ENCODE measurements at places on chromosomes 7 and 10. TPM values are rescaled to one million over a fixed set of nuclear protein-coding genes. Genes with fewer than 3 reads are reported as not detected.

Gene TFPI2
- not detected for total RNA-seq

Gene GIMAP8
- 7.9 TPM for total RNA-seq

Gene TRIM8
- total RNA-seq: 85.7 TPM

Gene CALD1
- total RNA-seq: 7.2 TPM

Gene FGFR2
- total RNA-seq: not detected

Gene MBL2
- total RNA-seq: not detected

DNA sequence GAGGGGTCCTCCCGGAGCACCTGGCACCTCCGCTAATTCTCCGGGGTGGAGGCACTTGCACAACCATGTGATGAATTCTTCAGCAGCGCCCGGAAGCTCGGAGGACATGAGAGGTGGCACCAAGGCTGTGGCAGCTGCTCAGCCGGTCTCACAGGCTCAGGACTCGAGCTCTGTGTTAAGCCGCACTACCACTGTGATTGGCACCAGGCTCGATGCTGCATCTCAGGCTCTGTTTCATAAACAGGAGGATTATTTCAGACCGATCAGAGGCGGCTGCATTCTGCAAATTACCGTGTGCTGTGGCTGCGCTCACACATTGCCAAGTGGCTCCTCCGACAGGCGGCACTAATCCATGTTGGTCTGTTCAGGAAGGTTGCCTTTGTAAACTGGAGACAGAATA lies 495.2 kb downstream of the DNAJB6 start:
- DNase-seq: no peak
- H3K4me3 ChIP-seq: no peak overlapping the region
- H3K4me1 ChIP-seq: peaks cover 8% of the 10 kb centered on the region

DNA sequence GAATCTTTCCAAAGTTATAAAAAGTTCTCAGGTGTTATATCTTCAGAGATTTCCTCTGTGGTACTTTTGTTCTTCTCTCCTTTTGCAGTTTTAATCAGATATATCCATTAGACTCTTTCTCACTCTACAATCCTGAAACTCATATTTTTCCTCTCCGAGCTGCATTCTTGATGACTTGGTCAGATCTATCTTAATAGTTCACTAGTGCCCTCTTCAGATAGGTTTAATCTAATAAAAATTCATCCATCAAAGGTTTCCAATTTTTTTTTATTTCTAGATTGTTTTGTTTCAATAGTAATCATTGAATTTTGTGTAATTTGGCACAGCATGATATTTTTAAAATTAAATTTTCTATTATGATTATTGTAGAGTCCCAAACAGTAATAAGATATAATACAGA lies 21.8 kb upstream of the DGKB start:
- H3K4me3 ChIP-seq: no peak overlapping the region
- H3K4me1 ChIP-seq: no peaks in the 10 kb centered on the region
- no peaks in the 10 kb centered on the region for H3K27me3 ChIP-seq
- no peak for DNase-seq
- H3K27ac ChIP-seq: no peak overlapping the region

DNA sequence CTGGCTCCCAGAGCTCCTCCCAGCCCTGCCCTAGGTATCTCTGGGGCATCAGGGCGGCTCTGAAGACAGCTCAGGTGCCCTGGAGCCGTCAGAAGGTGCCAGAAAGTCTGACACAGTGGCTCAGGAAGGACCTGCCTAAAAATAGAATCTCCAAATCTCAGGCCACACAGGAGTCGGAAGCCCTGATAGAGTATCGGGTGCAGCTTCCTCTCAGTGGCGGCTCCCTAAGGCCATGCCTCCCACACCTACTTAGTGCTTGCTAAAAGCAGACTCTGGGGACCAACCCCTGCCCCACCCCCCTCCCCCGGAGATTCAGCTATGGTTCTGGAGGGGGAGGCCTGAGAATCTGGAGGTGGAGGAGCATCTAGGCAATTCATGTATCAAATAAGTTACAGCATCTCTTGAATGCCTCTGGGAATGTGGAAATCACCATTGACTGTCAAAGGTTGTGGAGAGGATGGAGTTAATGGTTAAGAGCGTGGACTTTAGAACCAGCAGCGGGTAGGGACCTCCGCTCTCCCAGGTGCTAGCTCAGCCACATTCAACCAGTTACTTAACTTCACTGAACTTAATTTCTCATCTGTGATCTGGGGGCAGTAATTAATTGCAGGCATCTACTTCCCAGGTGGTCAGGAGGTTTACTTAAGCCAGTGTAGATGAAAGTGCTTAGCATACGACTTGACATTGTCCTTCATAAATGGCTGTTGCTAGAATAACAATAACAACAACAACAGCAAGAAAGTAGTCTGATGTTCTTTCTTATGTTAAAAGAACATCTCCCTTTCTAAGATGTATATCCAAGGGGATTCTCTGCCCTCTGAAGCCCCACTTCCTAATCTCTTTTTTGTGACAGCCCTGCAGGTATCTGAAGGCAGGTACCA lies 38.6 kb upstream of the MXI1 start:
- H3K4me3 ChIP-seq: peak overlapping the region; percentile 38
- H3K36me3 ChIP-seq: no peaks in the 10 kb centered on the region
- peaks cover 79% of the 10 kb centered on the region for H3K27me3 ChIP-seq
- no peak overlapping the region for H3K27ac ChIP-seq
- peaks cover 35% of the 10 kb centered on the region for H3K4me1 ChIP-seq

DNA sequence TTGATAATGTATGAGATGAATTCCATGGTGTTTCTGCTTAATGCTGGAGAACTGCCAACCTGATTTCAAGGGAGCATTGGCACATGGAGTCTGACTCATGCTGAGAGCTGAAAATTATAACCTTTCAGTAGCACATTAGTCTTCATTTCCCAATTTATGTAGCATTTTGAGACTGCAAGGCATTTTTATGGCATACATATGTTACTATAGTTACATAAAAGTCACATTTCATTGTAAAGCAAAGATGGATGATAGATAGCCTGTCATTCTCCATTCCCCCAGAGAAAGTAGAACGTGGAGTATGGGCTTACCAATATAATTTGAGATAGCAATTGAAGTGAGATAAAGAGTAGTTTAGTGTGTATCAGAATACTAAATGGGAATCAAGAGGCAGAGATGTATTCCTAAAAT lies 103.1 kb downstream of the SLC16A9 start:
- no peaks in the 10 kb centered on the region for H3K36me3 ChIP-seq
- peaks cover 4% of the 10 kb centered on the region for H3K27me3 ChIP-seq
- no peak for DNase-seq
- no peak overlapping the region for H3K4me3 ChIP-seq
- no peaks in the 10 kb centered on the region for H3K4me1 ChIP-seq

DNA sequence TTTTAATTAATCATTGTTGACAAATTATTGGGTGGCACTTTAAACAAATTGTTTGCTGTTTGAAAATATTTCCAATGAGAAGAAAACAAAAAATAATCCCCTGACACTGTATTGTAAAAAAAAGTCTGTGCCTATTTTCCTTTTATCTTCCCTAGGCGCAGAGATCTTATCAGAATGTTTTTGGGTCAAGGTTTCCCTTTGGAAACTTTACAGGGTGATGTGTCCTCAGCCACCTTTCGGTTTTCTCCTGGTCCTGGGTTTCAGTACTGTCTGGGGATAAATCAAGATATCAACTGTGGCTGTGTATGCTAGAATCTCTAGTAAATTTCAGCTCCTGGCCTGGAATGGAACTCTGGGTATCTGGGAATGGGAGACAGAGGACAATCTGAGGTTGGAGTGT lies 1.4 kb downstream of the ZNF107 start:
- H3K27ac ChIP-seq: no peak overlapping the region
- peaks cover 48% of the 10 kb centered on the region for H3K36me3 ChIP-seq
- peak overlapping the region; percentile 97 for H3K4me3 ChIP-seq
- peaks cover 17% of the 10 kb centered on the region for H3K4me1 ChIP-seq
- H3K27me3 ChIP-seq: no peaks in the 10 kb centered on the region
- DNase-seq: no peak

- no peak overlapping the region for H3K4me3 ChIP-seq
- H3K36me3 ChIP-seq: peaks cover 69% of the 10 kb centered on the region
- DNase-seq: no peak
- no peaks in the 10 kb centered on the region for H3K27me3 ChIP-seq
- H3K27ac ChIP-seq: peak overlapping the region; percentile 38
Observed at GRCh38 chr10:6231146-6231545, 28.4 kb downstream of the PFKFB3 start.

DNA sequence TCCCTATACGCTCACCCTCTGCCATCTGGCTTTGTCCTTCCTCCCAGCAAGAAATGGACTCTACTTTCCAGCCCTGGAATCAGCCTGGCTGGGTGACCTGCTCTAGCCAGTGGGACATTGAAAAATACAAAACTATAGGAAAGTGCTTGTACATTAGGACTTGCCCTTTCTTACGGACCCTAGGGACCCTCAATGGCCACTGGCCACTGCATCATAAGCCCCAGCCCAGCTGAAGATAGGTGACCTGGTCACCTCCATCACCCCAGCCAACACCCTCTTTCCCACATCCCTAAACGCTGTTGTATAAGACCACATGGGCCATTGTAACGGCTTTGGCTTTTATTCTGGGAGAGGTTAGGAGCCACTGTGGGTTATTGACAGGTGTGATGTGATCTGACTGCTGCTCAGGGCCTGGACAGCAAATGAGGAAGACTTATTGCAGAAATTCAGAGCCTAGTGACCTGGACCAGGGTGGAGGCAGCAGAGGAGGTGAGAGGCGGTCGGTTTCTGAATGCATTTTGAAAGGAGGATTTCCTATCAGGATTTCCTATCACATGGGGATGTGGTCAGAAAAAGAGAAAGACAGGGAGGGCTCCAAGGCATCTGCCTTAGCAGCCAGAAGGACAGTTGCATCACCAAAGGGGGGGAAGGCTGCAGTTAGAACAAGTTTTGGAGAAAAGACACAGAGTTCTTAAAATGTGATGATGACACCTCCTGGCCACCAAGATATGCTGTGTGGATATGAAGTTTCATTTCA lies 2.2 kb upstream of the LMBR1 start:
- H3K27me3 ChIP-seq: peaks cover under 1% of the 10 kb centered on the region
- H3K4me1 ChIP-seq: peaks cover 34% of the 10 kb centered on the region
- H3K4me3 ChIP-seq: peak overlapping the region; percentile 40
- DNase-seq: peak; percentile 67
- H3K36me3 ChIP-seq: peaks cover 2% of the 10 kb centered on the region

DNA sequence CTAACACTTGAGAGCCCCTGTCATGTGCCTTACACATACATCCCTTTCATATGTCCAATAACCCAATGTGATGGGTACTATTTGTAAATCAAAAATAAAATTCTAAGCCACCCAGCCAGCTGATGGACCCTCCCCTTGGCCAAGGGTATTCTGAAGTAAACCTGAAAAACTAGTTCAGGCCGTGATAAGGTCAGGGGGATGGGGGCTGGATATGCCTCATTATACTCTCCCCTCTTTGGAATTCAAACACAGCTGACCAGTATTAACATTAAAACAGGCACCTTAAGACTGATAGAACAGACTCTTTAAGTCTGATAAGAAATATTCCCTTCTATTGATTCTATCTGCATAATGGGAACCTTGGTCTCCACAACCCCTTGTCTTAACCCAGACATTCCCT lies 51.9 kb downstream of the SLC16A9 start:
- no peak overlapping the region for H3K27ac ChIP-seq
- no peaks in the 10 kb centered on the region for H3K36me3 ChIP-seq
- H3K27me3 ChIP-seq: peaks cover 4% of the 10 kb centered on the region
- H3K4me1 ChIP-seq: peaks cover 8% of the 10 kb centered on the region
- DNase-seq: no peak
- H3K4me3 ChIP-seq: no peak overlapping the region

DNA sequence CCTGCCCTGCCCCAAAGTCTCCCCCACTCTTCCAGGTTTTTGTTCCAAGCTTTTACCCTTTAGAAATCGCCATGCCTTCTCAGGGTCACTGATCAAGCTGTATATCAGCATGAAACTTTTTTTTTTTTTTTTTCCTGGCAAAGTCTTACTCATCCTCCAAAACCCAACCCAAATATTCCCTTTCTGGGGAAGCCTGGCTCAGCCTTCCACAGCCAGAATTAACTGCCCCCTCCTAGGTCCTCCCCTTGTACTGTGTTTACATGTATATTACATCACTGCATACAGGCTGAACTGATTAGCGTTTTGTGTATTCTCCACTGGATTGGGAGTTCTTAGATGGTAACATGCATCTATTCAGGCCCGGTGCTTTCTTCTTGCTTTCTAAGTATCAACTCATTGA lies 4.6 kb upstream of the NOBOX start:
- H3K4me3 ChIP-seq: no peak overlapping the region
- no peak overlapping the region for H3K27ac ChIP-seq
- H3K27me3 ChIP-seq: peaks cover 13% of the 10 kb centered on the region
- H3K4me1 ChIP-seq: no peaks in the 10 kb centered on the region
- no peak for DNase-seq
- H3K36me3 ChIP-seq: no peaks in the 10 kb centered on the region

GRCh38 chr7:40760987-40761386 lies 626.2 kb downstream of the SUGCT start:
- no peak for DNase-seq
- no peak overlapping the region for H3K27ac ChIP-seq
- H3K36me3 ChIP-seq: no peaks in the 10 kb centered on the region
- H3K4me1 ChIP-seq: no peaks in the 10 kb centered on the region
- H3K4me3 ChIP-seq: no peak overlapping the region

DNA sequence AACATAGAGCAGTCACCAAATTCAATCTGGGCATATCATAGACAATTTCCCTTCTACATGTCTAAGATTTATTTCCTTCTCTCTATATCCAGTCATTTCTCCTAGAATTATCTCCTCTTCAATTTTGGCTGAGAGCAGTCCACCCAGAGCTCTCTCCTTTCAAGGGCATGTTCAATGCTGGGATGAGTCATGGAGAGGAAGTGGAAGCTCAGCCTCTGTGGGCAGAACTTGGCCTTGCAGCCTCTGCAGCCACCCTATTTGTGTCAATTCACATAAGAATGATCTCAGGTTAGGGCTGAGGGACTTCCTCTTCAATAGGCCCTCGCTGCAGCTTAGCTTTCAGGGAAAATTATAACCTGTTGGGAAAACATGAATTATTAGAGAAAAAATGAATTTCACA lies 560.8 kb downstream of the POM121L12 start:
- no peak overlapping the region for H3K27ac ChIP-seq
- no peaks in the 10 kb centered on the region for H3K4me1 ChIP-seq
- no peak overlapping the region for H3K4me3 ChIP-seq
- DNase-seq: no peak

- no peaks in the 10 kb centered on the region for H3K27me3 ChIP-seq
- H3K4me3 ChIP-seq: peak overlapping the region; percentile 4
- peaks cover 8% of the 10 kb centered on the region for H3K36me3 ChIP-seq
- H3K27ac ChIP-seq: no peak overlapping the region
- DNase-seq: peak; percentile 88
Observed at GRCh38 chr7:130071701-130072622, 1.6 kb downstream of the KLHDC10 start.
